ENCODE measurements at places on chromosomes 3 and 15.

DNA sequence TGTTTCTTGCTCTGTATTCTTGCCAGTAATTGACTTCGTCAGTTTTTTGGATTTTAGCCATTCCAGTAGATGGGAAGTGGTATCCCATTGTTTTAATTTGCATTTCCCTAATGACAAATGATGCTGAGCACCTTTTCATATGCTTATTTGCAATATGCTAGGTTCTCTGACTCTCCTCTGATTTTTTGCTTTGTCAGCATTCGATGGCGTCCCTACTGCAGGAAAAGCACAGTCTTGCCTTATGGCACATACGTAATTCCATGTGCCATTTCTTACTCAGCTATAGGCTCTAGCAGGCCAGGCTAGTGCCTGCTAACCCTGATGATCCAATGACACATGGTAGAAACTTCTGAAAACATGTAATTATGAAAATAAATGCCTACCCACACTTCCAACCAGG is 239.2 kb upstream of the ATP10A start:
- DNase-seq, result no peak

DNA sequence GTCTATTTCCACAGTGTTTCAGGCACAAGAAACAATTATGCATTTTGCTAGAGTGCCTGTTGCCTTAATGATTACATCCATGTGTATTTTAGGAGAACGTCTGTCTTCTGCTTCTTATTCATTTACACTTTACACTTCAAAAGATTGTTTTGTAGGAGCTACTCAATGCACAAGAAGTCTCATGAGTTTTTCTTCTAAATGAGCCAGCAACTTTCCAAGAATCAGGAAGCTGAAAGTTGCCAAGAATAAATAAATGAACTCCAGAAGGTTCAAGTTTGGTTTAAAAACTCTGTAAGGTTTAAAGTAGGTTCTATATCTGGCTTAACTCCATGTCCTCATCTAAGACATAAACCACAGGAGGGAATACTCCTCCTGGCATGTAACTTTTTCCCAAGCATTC is 103.8 kb upstream of the ADPGK start:
- no peak for DNase-seq

- DNase-seq, result no peak
Measured at GRCh38 chr3:182568876-182569275, 224.4 kb upstream of the ATP11B start.

DNA sequence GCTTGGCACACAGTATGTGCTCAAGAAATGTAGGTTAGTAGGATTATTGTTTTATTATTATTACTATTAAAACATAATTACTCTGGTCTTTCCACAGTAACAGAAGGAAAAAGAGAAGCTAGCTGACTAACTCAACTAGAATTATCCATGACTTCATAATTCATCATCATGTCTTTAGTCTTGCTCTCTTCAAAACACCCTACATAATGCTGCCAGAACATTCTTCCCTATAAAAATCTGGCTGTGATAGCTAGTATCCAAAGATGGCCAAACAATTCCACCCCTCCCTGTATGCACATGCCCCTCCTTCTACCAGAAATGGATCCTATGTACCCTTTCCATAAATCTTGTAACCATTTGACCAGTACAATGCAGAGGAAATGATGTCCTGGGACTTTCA is 48.8 kb upstream of the SRGAP3 start:
- DNase-seq, result no peak

GRCh38 chr3:137970914-137971831 is 38.8 kb upstream of the CLDN18 start:
- DNase-seq, result peak; percentile 39

DNA sequence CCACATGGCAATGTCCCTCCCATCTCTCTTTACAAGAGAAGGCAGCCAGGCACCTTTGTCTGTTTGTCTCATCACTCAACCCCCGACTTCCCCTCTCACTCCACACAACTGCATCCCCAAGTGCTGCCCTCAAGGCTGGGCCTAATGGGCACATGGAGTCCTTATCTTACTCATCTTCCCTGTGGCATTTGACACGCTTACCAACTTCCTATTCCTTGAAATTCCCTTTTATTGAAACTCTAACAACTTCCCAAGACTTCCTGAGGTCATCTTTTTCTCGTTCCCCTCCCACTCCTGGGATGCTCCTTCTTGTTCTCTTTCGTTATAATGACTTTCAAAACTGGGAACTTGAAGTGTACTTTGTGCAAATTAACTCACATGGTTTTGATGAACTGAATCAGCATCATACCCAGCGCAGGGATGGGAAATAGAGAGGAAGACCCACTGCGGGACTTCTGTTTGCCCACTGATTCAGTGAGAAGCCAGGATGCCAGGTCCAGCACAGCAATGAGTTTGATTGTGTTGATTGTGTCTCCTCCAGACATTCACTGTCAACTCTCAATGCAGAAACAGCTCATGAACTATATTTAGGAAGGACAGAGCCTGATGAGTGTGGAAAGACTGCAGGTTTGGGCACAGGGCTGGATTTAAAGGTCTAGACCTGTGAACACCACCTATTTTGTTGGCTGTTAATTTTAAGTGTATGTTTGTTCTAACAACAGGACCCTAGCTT is 104.7 kb upstream of the TNIK start:
- no peak for DNase-seq

DNA sequence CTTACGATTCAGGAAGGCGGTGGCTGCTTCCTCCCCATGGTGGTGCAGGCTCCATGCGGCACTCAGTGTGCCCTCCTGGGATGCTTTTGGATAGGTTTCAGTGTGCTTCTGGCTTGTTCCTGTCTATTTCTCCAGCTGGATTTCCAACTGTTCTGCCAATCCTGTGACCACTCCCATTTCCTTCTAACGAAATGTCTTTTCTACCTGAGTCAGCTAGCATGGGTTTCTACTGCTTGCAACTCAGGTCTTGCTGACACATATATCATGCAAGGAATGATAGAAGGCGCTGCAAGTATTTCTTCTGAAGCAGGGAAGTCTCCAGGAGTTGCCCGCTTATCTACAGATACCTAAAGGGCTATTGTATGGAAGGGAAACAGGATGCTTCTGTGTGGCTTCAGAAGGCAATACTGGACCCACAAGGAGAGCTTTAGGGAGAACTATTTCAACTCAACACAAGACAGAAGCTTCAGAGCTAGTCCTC is 244.4 kb downstream of the OPA1 start:
- DNase-seq, result no peak

GRCh38 chr3:98329392-98330124 is 24.1 kb upstream of the OR5K4 start:
- no peak for DNase-seq

DNA sequence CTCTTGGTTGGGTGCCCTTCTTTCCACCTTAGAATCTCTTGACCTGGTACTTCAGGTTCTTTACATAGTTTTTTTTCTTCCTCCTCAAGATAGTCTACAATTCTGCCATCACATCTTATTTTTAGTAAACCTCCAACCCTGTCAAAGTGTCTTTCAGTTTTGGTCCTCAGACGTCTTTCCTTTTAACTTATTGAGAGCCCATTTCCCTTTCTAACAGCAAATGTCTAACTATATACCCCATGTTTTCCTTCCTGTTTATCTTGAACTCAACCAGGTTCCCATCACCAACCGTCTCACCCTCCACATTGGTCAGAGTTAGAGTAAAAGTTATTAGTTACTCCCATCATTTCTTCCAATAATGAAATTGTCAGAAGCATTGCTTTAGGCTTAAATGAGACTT is 10.4 kb downstream of the KBTBD12 start:
- no peak for DNase-seq

DNA sequence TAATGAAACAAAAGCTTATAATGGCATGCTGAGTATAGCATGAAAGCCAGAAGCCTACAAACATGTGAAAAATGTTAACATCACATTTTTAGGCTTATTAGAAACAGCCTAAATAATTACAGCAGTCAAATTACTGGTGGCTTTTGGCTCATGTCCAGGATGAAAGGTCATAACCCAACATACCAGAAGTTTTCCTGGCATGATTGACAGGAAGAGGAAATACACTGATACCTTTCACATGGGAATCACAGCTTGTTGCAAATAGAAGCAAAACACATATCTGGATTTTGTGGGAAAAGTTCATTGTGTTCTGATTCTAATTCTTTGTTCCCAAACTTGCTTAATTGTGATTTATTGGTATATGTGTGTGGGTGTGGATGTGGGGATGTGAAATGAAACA is 393.5 kb upstream of the ARRDC4 start:
- no peak for DNase-seq

GRCh38 chr3:136152963-136153362 is 43.2 kb downstream of the MSL2 start:
- no peak for DNase-seq

GRCh38 chr3:65562447-65562846 is 476.3 kb downstream of the MAGI1 start:
- no peak for DNase-seq

- DNase-seq, result no peak
Measured at GRCh38 chr3:142987080-142987700, 14.2 kb upstream of the U2SURP start.

DNA sequence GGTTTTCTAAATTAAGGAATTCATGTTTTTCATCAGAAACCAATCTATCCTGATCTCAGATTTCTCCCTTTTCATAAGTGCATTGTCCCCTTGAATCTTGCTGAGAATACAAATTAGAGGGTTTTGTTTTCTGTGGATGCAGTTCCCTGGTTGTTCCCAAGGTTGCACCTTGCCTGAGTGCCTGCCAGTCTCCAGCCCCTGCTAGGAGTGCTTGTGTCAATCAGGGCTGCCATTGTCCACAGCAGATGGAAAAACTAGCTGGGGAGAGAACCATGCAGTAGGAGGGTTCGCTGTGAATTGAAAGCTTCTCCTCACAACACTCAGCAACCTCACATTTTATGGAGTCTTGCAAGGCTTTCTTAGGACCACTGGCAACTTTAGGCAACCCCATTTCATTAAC is 210.8 kb upstream of the CTNNB1 start:
- no peak for DNase-seq

DNA sequence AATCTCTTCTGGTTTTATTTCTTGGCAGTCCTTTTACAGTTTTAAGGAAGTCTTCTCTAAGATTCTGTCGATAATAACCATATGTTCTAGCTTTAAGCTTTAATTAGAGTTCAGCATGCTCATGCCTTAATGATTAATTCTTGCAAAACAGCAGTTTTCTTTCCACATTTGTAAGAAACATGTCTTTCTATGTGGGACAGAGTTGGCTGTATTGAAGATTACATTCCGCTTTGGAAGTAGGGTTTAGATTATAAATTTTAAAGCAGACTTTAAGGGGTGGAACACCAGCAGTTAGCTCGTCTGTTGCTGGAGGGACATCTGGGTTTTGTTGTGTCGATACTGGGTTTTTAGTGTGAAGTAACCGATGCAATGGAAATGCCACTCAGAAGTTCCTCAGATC is 35.3 kb downstream of the SQOR start:
- DNase-seq, result no peak

GRCh38 chr3:144763878-144764454 is 792.3 kb downstream of the DIPK2A start:
- no peak for DNase-seq

DNA sequence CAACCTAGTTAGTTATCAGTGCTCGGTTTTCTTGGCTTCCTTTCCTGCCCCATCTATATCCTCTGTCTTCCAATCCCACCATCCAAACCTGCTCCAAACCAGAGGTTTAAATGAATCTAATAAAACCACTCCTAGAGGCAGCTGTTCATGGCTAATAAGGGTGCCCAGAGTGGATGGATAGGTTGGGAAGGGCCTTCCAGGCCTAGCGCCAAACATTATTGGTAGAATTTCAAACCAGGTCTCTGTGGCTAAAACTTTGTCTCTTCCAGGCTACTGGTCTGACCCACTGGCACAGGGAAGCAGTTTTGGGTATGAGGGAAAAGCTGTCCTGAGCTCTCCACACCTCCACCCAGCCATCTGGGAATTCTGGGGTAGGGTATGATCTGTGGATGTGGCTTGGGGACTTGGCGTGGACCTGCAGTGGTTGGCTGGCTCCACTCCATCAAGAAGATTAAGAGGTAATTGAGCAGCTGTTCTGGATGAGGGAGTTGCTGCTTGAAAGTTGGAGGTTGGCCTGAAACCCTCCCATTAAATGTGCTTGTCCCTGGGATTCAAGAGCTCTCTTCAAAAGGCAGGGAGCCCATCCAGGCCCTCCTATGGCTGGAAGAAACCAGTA is 29.3 kb upstream of the INSYN1 start:
- DNase-seq, result no peak

All from NCI-H510A (cell line).